ENCODE measurements at places on chromosomes 1 and 21.

DNA sequence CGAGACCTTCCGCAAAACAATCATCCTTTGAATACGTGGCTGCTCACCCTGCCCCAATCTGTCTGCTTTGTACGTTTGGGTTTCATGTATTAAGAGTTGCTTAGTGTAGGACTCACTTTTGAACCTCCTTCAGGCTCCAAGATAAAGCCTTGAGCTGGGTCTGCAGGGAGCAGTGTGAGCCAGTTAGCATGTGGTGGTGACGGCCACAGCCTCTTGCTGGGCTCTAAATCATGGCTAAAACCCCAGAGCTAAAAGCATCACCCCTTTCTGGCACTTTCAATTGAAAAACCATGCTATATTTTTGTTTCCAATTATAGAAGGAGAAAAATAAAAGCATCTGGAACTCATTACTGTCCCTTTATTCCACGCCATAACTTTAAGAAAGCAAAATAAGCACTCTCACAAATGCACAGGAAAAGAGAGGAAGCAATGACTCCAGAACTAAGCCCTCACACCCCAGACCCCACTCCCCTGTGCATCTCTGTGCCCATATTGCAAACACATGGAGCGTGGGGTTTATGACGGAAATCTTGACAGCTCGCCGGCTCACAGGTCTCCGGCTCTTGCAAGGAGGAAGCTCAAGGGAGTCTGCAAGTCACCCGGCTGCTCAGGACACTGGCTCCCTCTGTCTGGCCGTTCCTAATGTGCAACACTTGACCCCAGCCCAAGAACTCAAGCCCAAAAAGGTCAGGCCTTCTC is 135.5 kb downstream of the MIS18A start:
- DNase-seq: no peak

- DNase-seq: no peak
Observed at GRCh38 chr1:153057375-153057774, at the start of gene SPRR2A. Gene SPRR2A, minus strand, starts transcription at chr1:153057512. Its CDS starts 777 bp downstream, at chr1:153056735.

DNA sequence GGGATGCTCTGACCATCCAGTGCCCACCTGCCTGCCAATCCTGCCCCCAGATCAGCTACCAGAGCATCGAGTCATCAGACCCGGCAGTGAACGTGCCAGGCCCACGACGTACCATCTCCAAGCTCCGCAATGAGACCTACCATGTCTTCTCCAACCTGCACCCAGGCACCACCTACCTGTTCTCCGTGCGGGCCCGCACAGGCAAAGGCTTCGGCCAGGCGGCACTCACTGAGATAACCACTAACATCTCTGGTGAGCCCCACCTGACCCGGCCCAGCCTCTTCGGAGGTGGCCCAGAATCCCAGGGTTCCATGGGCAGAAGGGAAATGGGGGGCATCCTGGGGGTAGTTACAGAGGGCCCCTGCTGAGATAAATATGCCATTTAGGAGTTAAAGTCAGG is 43.1 kb downstream of the PTPRU start:
- DNase-seq: no peak

GRCh38 chr1:240737298-240737697 is 125.3 kb upstream of the GREM2 start:
- DNase-seq: no peak

- DNase-seq: peak; percentile 68
Observed at GRCh38 chr1:216750031-216750627, 26.9 kb upstream of the ESRRG start.

GRCh38 chr1:30803562-30803961 is 46.0 kb upstream of the LAPTM5 start:
- DNase-seq: no peak

DNA sequence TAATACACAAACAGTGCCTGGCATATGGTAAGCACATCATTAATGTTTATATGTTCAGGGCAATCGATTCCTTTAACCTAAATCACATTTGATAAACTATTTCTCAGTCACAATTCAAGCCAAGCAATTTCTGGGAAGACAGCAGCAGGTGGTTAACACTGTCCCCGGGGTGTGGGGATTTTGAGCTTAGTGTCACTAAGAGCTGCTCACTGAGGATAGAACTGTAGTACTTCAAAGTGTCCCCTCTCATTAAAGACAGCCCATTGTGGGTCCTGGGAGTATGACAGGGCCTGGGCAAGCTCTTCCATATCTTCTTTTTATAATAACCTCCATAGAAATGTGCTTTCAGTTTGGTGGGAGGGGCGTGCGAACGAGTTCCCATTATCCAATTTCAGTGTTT is 8.4 kb upstream of the GALNT2 start:
- peak; percentile 16 for DNase-seq

DNA sequence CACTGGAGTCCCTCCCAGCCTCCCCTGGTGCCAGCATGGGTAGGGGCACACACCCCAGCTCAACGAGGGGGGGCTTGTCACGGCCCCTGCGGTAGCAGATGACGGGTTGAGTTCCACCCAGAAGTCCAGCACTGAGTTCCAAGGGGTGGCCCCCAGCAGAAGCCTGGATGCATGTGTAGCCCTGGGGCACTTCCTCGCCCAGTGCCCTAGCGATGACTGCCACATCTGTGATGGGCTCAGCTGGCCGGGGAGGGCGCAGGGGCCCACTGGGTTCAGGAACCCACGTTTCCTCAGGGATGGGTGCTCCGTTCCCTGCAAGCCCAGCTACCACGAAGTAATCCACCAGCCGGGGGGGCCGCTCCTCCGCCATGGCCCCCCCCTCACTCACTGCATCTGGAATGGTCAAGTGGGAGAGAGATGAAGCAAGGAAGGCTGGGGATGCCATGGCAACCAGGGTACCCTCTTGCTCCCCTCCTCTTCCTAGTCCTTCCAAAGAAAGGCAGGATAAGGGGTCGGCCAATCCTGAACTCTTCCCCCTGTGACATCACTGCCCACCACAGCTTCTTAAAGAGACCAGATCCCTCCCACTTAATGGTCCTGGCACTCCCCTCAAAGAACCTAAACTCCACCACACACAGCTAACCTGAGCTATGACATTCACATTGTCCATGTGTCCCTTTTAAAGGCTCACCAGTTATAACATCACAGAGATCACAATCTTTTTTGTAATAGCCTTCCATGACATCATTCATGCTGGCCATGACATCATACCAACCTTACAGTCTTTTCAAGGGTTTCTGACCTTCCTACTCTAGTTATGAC is 2.3 kb downstream of the DENND4B start:
- no peak for DNase-seq

DNA sequence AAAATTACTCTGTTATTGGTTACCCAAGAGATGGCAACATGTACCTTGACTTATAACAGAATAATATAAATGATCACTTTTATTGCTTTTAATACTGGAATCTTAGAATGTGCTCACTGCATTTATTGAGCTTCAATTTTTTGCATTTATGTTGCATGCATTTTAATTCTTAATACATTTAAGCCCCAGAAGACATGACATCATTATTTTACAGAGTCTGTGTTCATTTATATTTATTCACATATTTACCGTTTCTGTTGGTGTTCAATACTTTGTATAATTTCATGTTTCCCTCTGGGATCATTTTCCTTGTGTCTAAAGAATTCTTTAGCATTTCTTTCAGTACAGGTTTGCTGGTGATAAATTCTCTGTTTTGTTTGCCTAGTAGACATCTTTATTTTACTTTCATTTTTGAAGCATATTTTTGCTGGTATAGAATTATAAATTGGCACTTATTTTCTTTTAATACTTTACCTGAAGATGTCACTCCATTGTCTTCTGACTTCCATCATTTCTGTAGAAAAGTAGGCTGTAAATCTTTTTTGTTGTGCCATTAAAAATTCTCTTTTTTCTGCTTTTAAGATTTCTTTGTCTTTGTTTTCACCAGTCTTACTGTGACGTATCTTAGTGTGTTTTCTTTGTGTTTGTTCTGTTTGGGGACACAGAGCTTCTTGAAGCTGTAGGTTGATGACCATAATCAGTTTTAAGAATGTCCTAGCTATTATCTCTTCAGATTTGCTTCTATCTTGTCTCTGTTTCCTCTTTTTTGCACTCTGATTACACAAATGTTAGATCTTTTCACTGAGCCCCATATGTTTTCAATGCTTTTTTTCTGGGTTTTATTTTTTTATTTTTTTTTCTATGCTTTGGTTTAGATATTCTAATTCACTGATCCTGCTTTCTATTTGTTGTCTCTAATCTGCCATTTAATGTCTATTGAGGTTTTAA is 26.9 kb downstream of the DISP3 start:
- no peak for DNase-seq

All from NCI-H524 (cell line).